ENCODE measurements at places on chromosomes 7 and 10.

DNA sequence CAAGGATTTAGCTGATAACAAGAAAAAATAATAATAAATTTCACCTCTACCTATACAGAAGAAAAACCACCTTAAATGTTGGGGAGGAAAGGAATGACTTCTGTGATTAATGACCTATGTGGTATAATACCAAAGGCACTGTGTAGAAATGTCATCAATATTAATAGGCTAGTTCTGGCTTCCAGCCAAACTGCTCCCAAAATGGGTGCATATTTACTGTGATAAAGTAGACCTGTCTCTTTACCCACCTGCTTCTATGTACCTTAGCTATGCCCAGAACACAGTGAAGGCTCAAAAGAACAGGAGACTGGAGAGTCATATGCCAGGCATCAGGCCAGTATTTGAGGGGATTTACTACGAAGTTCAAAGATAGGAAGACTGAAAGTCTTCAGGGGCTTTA is 76.0 kb downstream of the ATE1 start:
- DNase-seq = no peak

DNA sequence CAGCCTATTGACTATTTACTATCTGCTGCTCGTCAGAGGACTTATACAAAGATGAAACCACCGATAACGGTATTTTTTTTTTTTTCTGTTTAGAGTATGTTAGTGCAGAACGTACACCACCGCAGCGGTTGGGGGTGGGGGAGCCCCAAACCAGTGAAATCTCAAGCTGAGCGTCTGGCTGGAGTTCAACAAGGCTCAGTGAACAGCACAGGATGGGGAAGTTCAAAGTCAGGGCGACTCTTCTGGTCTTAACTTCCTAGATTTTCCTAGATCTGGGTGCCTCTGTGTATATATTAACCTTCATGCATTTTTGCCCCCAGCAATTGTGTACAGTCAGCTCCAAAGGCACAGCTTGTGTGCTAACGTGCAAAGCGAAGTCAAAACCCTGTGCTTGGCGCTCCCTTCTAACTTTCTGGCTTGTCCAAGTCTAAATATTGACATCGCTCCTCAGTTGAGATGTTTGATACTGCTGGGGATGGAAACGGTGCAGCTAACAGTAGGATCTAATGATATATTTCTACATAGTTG is 1.1 kb downstream of the RHOBTB1 start:
- DNase-seq = peak; percentile 60

- DNase-seq = peak; percentile 73
These were observed 53.6 kb downstream of the PYROXD2 start for GRCh38 chr10:98361131-98362025.

GRCh38 chr7:159147687-159148086 is 3.0 kb upstream of the VIPR2 start:
- DNase-seq = no peak

DNA sequence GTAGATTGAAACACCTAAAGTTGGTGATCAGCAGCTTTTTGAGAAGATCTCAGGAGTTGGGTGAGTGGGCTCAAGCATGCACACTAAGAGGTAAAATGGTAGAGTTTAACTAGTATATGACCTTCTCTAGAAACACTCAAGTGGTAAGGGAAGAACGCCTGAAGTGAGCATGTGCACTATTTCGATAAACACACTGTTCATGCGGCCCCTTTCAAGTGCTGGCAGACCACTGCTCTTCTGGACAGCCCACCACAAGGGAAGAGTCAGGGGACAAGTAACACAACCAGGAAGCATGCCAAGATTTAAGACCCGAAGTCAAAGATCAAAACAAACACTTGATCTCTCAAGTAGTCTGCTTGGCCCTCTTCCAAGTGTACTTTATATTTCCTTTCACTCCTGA is 519.5 kb upstream of the ZWINT start:
- DNase-seq = no peak

- peak; percentile 32 for DNase-seq
These were observed 98.3 kb downstream of the CDH23 start for GRCh38 chr10:71494980-71495381.

GRCh38 chr10:9111976-9112375 is 1057.5 kb downstream of the GATA3 start:
- DNase-seq = no peak

DNA sequence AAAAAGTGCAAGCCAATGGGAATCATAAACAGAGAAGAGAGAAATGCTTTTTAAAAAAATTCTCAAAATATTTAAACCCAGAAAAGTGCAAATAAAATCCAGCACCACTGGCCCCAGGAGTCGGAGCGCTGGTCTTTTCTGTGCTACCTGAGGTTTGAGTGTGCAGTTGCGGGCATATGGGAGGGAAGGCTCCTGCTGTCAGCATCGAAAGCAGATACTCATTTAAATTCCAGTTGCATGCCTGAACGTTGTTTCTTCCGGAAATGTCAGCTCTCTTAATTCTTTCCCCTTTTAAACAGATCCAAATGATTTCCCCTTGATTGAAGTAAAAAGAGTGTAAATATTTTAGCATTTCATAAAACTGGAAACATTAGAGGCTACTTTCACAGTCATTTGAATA is 240.5 kb upstream of the GPR26 start:
- no peak for DNase-seq

- DNase-seq = no peak
These were observed 84.2 kb downstream of the NPY start for GRCh38 chr7:24368161-24368560.

- no peak for DNase-seq
These were observed 16.6 kb downstream of the LANCL2 start for GRCh38 chr7:55381696-55382095.

DNA sequence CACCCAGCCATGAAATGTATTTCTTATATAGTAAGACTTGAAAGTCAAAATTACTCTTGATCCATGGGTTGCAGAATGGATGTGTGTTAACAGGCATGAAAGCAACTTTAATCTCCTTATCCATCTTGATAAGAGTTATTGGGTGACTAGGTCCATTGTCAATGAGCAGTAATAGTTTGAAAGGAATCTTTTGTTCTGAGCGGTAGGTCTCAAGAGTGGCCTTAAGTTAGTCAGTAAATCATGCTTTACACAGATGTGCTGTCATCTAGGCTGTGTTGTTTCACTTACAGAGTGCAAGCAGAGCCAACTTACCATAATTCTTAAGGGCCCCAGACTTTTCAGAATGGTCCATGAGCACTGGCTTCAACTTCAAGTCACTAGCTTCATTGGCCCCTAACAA is 51.2 kb downstream of the KIAA1549 start:
- DNase-seq = no peak

DNA sequence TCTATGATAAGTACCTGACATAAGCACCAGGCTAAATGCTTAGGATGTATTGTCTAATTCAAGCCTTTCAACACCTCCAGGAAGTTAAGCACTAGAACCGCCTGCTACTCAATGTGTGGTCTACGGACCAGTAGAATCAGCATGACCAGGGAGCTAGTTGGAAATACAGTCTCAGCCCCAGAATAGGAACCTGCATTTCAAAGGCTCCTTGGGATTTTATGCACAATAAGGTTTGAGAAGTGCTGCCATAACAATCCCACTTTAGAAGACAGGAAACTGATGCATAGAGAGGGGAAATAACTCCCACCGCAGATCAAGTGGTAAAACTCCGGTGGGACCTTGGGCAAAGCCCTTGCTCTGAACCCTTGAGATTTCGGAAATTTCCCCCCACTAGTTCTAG is 8.8 kb upstream of the DUSP5 start:
- no peak for DNase-seq

GRCh38 chr7:37393476-37393875 is 55.2 kb downstream of the ELMO1 start:
- DNase-seq = no peak

DNA sequence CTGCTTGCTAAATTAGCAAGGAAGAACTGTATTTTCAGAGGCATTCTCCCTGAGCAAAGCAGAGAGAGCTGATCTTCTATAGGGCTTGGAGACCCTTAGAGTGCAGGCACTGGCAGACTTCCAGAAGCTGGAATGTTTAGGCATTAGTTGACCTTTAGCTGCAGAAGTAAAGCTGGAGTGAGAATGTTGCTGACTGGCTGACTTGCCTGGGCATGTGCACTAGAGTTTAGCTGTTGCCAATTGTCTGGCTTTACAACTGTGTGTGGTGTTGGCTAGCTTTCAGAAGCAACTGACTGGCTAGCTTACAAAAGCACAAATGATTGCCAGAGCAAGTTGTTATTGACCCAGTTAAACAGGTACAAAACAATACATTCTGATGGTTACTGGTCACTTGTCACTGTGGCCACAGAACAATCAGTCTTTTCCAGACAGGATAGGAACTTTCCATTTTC is 25.1 kb downstream of the FAM13C start:
- DNase-seq = no peak

GRCh38 chr10:25934621-25935139 is 651 bp downstream of the MYO3A start:
- DNase-seq = peak; percentile 27

DNA sequence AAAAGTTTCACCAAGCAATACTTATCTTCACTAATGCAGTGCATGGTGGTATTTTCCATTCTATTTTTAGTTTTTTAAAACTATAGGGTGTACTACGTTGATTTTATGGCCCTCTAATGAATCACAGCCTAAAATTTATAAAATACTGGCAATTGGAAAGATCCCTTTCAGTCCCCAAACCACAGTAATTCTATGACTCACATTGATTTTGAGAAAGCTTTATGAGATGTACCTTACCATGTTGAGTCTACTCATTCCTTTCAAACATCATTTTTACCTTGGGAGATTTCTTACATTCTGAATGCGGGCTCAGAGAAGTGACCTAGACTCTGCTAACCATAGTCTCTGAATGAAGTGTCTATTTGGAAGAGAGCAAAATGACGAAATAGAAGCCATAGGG is 141.6 kb downstream of the GPR85 start:
- no peak for DNase-seq

- DNase-seq = no peak
These were observed 71.1 kb downstream of the INSYN2A start for GRCh38 chr10:127125331-127125730.

DNA sequence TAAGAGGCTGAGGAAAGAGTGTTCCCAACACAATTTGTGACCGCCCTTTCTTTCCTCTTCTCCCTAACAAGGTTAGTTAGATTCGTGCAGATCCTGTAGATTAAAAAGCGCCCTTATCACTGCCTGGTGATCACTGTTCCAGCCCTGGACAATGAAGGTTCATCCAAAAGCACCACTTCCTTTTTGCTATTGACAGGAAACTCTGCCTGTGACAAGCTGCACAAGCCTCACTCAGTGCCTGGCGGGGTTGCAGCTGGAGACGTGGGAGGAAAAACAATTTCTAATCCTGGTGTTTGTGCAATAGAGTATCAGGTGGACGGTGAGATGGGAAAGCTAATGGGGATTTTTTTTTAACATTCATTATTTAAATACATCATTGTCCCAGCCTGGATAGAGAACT is 105.9 kb upstream of the CAV2 start:
- no peak for DNase-seq

Measured in activated CD8-positive, alpha-beta T cell treated with anti-CD3 and anti-CD28 coated beads for 36 hours (primary cell).